ENCODE measurements at places on chromosomes 11 and 22.
A peak's percentile ranks its signal among the peaks of the same experiment; 100 is the strongest.

DNA sequence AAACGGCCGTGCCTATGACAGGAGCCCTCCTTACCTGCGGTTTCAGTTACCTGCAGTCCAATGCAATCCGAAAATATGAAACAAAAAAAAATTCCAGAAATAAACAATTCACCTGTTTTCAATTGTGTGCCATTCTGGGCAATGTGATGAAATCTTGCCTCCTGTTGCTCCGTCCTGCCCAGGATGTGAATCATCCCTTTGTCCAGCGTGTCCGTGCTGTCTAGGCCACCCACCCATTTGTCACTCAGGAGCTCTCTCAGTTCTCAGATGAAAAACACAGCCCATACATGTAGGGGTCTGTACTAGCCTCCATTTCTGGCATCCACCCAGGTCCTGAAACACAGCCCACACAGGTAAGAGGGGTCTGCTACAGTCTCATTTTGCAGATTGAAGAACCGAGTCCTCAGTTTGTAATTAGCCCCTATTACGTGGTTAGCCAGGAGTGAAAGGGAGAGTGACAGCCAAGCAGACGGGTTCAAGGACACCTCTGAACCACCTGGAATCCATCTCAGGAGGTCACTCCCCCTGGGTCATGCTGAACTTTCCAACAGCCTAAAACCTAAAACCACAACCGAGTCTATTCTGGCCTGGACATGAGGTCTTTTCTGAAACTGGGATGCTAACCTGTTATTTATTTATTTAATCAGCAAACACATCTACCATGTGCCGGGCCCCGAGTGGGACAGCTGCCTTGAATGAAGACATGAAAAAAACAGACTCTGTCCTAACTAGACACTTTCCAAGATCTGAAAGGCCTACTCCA lies 317.2 kb downstream of the SHANK2 start:
- DNase-seq, result no peak

DNA sequence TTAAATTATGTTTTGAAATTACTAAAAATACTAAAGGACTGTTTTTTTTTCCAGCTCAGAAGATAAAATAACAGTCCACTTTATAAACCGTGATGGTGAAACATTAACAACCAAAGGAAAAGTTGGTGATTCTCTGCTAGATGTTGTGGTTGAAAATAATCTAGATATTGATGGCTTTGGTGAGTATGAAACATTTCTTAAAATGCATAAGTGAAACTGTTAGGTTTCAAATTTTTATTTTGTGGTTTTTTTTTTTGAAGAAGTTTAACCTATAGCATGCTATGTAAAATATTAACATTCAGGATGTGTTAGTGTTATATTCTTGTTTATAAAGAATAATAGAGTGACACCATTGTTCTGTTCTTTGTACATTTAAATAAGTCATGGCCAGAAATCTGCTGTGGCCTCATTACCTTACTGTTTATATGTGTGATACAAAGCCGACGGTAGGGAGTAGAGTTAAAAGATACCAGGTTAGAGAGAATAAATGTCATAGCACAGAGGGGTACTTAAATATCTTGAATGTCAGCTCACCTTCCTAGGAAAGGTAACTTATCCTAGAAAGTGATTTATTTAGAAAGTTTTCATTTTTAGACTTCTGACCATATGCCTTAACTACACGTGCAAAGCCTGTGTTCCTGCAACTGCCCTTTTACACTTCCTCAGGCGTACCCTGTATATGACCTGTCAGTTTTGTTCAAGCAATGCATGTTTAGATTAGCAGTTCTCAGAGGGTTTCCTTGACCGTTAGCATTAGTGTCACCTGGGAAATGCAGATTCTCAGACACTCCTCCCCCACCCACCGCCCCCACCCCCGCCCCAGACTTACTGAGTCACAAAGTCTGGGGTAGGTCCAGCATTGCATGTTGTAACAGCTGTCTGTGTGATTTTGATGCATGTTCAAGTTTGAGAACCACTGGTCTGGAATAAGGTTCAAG lies 6.3 kb downstream of the FDX1 start:
- DNase-seq, result no peak

DNA sequence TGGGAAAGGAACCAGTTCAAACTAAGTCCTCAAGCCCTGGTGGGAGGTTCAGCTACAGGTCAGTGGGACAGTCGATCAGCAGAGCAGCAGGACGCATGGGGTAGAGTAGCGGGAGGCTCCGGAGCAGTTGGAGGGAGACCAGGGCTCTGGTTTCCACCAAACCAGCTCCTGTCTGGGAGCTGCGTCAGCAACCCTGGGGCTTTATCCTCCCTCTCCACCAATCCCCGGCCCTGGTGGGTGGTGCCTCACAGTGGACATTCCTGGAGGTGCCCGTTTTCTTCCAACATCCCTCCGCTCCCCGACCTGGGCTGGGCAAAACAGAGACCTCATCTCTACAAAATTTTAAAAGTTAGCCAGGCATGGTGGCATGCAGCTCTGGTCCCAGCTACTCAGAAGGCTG lies 32.4 kb downstream of the ZNF195 start:
- no peak for DNase-seq

- no peak for DNase-seq
Measured at GRCh38 chr11:116782728-116783127, 5.1 kb downstream of the ZPR1 start.

- DNase-seq, result no peak
Measured at GRCh38 chr11:124041254-124041653, at the start of gene OR10G7. Gene OR10G7, minus strand, starts transcription at chr11:124041325. Its CDS starts 2,324 bp downstream, at chr11:124039001.

GRCh38 chr11:123272565-123272964 lies 77.5 kb upstream of the CLMP start:
- DNase-seq, result no peak

DNA sequence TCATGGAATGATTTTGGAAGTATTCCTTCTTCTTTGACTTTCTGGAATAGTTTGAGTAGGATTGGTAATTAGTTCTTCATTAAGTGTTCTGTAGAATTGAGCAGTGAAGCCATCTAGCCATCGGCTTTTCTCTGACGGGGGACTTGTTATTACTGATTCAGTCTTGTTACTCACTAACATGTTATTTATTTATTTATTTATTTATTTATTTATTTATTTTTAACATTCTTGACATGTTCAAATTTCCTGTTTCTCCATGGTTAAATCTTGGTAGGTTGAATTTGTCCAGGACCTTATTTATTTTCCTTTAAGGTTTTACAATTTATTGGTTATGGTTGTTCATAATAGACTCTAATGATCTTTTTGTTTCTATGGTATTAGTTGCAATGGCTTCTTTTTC lies 15.2 kb upstream of the OR10Q1 start:
- DNase-seq, result no peak

GRCh38 chr22:46390652-46391301 lies 55.3 kb downstream of the TRMU start:
- peak; percentile 8 for DNase-seq

GRCh38 chr11:76419896-76420295 lies 24.9 kb upstream of the EMSY start:
- DNase-seq, result no peak

GRCh38 chr11:134506046-134506445 lies 94.0 kb upstream of the B3GAT1 start:
- no peak for DNase-seq

DNA sequence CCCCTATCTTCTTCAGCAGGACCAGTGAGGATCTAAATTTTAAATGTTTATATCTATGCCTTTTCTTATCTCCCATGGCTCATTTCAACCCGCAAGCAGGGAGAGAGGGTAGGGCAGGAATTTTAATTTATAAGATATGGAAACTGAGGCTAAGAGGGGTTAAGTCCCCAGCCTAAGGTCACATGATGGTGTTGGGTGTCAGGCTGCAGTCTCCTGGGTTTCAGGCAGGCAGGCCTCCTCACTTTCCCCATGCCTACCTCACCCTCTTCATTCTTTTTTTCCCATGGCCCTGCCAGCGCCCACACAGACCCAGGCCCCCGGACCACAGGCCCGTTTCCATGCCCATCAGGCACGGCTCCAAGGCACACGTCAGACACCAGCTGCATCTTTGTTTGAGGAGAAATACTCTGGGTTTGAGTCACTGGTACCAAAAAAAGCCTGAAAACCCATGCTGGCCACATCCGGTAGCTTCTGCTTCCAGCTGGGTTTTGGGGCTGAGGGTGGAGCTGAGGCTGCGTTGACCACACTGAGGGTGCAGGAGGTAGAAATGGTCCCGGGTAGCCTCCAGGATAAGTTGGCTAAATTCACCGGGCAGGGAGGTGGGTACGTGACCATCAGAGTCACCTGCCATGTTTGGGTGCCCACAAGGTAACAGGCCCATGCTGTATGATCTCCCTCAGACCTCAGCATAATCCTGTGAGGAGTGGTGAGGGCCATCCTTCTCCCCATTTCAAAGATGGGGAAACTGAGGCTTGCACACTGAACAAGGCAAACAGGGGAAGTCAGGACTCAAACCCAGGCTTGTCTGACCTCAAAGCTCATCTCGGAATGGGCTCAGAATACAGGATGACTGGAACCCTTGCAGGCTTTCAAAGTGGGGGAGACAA lies 7.5 kb downstream of the CRYBB1 start:
- no peak for DNase-seq

DNA sequence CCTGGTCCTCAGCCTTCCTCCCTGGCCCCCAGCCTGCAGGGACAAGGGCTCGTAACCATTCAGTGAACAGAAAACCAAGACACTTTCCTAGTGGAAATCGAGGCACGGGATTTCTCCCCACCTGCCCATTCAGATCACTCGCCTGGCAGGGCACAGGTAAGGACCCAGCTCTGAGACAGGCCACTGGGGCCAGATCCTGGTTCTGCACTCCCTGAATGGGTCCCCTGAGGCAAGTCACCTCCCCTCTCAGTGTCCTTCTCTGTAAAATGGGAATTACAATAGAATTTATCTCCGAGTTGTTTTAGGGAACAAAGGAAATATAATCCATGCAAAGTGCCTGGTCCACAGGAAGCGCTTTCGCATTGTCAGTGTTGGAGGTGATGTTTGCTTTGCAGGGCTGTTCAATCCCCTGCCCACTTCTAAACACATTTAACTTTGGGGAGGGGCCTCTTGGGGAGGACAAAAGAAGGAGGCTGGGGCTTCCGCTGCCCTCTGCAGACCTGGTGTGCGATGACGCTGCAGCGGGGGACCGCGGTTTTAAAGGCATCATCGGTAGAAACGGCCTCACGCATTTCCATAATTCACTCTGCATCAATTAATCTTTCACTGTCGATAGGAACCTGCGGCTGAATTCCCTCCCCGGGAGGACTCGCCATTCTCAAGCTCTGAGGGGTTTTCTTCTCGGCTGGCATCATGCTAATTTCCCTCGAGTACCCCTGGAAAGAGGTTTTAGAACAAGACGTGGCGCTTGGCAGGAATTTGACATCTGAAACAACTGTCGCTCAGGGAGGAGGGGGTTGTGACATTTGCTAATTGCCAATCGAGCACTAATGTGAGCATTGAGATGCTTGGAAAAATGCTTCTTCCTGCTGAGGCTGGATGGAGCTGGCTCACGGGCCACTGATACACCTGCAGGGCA lies 70.4 kb upstream of the FGF3 start:
- DNase-seq, result peak; percentile 73

- no peak for DNase-seq
Measured at GRCh38 chr11:61480994-61481335, 27.6 kb upstream of the LRRC10B start.

- DNase-seq, result no peak
Measured at GRCh38 chr11:31301549-31302510, 67.7 kb downstream of the DCDC1 start.

GRCh38 chr11:18144243-18144642 lies 11.9 kb downstream of the MRGPRX3 start:
- no peak for DNase-seq

DNA sequence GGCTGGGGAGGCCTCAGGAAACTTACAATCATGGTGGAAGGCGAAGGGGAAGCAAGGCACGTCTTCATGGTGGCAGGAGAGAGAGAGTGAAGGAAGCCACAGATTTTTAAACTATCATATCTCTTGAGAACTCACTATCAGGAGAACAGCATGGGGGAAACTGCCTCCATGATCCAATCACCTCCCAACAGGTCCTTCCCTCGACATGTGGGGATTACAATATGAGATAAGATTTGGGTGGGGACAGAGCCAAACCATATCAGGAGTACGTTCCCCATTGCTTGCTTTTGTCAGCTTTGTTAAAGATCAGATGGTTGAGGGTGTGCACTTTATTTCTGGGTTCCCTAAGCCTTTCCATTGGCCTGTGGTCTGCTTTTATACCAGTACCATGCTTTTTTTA lies 53.7 kb upstream of the E2F8 start:
- DNase-seq, result no peak

DNA sequence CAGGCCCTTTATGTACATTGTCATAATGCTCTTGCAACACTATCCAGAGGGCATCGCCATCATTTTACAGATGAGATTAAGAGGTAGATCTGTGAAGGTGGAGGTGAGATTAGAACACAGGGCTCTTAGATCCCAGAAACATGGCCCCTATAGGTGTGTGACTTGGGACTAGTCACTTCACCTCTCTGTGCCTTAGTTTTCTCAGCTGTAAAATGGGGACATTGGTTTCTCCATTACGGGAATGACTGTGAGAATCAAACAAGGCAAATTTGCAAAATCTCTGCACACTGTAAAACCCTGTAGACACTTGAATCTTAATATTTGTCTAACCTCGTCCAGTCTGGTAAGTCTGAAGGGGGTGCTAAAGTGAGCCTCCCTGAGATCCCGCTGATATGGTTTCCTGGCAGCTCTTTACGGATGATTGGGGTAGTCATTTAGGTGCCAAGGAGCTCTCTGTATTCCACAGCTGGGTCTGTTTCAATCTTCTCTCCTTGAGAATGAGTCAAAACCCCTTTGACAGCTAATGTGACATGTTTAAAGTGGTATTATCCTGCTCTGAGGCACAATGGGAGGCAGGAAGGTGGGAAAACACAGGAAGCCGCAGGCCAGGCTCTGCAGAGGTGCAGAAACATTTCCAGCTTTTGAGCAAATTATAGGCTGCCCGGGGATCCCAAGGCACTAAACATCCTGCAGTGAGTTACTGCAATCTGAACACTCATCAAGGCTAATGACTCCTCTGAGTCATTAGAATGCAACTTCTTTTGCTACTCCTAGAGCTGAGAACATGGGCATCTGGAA lies 140.8 kb downstream of the CCDC81 start:
- DNase-seq, result no peak

GRCh38 chr11:27390318-27391295 lies 27.6 kb upstream of the CCDC34 start:
- no peak for DNase-seq

- DNase-seq, result no peak
Measured at GRCh38 chr11:68454767-68455166, 5.8 kb upstream of the PPP6R3 start.

GRCh38 chr11:113549611-113550578 lies 74.7 kb upstream of the DRD2 start:
- DNase-seq, result no peak

- no peak for DNase-seq
Measured at GRCh38 chr11:19628018-19628417, 84.6 kb upstream of the NAV2 start.

DNA sequence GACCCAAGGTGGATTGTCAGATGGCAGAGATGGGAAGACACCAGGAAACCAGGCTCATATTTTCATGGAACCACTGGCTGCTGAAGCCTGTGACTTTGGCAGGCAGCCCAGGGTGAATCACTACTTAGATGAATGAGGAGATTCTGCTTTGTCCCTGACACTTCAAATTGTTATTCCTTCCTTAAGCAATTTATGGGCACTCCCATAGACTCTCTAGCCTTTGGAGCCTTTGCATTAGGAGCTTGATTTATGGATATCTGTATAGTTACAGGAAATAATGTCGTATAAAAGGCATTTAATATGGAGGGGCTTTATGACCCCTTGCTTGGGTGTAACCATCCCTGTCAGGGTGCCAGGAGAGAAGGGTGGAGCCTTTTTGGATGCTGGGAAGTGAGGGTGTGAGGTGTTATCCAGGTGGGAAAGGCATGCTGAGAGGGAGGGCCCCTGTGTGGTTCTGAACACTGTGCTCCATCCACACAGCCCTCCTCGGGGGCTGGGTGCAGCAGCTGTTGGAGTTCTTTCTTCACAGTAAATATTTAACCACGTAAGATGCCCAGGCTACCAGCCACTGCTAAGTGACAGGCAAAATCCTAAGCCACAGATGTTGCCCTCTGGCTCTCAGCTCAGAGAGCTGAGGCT lies 35.3 kb downstream of the IL18 start:
- peak; percentile 4 for DNase-seq

Measured in NCI-H748 treated with DMSO at 0.1 percent for 48 hours (cell line).